ENCODE measurements at places on chromosomes 1 and 21.

DNA sequence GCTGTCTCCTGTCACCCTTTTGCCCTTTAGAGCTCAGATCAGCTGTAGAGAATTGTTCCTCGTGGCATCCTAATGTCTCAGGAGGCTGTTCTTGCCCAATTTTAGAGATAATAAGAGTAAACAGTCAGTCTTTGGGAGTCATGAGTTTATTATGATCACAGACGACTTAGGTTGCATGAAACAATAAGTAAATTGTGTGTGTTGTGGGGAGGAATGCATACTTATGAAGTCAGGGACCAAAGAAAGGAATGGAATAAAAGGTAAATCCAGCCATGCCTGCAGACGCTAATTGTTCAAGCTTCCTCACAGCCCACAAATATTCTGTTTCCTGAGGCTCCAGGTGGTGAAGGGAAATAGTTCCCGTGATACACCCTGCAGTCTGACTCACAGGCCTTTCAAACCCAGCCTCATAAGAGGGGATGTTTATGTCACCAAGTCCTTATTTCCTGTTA lies 897 bp downstream of the EPHX4 start:
- DNase-seq, result peak; percentile 18

GRCh38 chr21:27126140-27126539 lies 159.3 kb upstream of the ADAMTS5 start:
- no peak for DNase-seq

GRCh38 chr1:42037161-42037560 lies 116.0 kb upstream of the GUCA2B start:
- DNase-seq, result no peak

DNA sequence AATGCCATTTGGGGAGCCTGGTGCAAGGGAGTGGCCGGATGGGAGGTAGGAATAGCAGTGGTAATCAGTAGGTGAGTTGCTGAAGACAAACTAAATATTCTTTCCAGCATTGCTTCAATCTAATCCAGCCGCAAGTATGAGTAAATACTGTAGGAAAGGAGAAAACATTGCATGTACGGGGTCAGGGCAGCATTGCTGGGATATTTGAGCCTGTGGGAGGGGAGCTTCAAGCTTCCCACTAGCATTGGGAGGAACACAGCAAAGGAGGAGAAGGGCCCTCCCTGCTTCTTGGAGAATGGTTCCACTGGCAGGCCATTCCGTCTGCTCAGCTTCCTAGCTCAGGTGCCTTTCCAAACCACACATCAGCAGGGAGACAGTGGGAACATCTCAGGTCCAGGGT lies 15.2 kb downstream of the CAPN2 start:
- no peak for DNase-seq

GRCh38 chr1:215963040-215963439 lies 395.9 kb downstream of the KCTD3 start:
- DNase-seq, result no peak

GRCh38 chr1:155942578-155943141 lies 1.2 kb downstream of the RXFP4 start:
- no peak for DNase-seq

DNA sequence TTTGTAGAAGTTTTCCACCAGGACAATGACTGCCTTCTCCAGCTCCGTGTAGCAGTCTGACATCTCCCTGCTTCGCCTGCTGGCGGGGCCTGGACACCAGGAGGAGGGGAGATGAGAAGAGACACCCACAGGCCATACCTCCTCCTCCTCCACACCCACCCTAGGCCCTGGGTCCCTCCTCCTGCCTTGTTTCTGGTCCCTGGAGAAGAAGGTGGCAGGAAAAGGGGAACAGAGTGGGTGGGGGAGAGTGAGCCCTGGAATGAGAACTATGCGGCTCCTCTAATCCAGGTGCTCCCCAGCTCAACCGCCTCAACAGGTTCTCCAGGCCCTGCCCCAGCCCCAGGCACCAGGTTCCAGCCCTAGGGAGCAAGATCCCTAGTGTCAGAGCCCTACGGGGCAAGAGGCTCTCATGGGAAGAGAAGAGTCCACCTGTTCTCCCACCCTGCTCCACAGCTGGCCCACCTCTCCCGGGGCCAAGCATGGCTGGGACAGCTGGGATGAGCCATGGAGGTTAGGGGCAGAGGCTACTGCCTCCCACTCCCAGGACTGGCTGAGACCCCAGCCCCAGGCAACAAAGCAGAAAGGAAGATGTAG lies 4.8 kb downstream of the S100A16 start:
- DNase-seq, result no peak

DNA sequence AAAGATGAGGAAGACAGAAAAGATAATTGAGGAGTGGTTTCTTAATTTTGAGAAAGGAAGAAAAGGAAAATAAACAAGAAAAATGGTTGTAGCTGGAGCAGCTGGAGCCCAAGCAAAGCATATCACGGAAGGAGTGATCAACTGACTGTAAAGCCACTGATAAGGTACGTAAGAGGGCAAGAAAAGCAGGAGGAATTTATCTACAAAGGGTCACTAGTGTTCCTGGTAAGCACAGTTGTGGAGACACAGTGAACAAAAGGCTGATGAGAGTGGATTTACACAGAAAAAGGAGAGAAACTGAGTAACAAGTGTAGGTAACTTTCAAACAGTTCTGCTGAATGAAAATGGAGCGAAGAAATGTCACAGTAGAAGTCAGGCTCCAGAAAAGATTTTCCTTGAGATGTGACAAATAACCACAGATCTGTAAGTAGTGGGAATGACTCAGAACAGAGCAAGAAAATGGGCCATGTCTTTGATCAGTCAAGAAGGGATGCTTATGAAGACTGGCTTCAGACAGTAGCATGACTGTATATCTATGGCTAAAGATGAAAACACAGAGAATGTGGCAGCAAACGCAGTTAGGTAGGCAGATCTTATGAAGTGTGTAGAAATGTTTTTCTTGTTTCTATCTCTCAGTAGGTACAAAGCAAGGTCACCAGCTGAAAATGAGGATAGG lies 45.6 kb upstream of the RBM34 start:
- peak; percentile 20 for DNase-seq

- DNase-seq, result no peak
Observed at GRCh38 chr1:203282720-203283542, 22.4 kb upstream of the BTG2 start.

DNA sequence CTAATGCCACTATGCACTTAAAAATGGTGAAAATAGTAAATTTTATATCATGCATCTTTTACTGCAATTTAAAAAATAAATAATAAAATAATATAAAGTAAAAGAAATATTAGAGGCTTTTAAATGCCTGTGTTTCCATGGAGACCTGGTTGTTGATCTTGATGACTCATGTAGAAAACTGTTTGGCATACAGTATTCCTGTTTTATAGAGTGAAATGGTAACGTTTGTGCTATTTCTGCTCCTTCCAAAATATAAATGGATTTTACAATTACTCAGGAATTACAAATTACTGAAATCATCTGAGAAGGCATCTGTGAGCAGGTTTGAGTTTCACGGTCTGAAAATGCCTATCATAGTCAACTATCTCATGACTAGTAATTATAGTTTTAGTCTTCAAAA lies 98.4 kb upstream of the USP25 start:
- no peak for DNase-seq

GRCh38 chr1:185479796-185480195 lies 162.8 kb upstream of the IVNS1ABP start:
- no peak for DNase-seq

GRCh38 chr1:60894130-60894529 lies 188.2 kb upstream of the NFIA start:
- no peak for DNase-seq

- no peak for DNase-seq
Observed at GRCh38 chr1:51689075-51689440, 72.2 kb downstream of the OSBPL9 start.

DNA sequence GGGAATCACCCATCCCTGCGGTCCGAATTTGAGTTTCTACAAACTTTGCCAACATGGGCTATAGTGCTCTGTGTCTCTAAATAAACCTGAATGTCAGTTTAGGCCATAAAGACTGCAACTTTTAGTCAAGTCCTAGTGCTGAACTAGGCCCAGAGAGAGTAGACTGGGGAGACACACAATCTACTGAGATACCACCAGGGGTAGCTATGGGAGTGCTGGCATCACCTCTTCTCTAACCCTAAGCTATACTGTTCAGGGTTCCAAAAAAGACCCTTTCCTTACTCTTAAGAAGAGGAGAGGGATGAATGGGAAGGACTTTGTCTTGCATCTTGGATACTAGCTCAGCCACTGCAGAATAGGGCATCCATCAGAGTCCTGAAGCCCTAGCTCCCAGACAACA lies 866.7 kb upstream of the PRMT6 start:
- no peak for DNase-seq

- no peak for DNase-seq
Observed at GRCh38 chr21:40136571-40136970, 269.3 kb downstream of the PCP4 start.

GRCh38 chr1:20361401-20361800 lies 70.7 kb downstream of the VWA5B1 start:
- DNase-seq, result no peak

GRCh38 chr1:212971312-212971711 lies 21.0 kb downstream of the VASH2 start:
- DNase-seq, result no peak

DNA sequence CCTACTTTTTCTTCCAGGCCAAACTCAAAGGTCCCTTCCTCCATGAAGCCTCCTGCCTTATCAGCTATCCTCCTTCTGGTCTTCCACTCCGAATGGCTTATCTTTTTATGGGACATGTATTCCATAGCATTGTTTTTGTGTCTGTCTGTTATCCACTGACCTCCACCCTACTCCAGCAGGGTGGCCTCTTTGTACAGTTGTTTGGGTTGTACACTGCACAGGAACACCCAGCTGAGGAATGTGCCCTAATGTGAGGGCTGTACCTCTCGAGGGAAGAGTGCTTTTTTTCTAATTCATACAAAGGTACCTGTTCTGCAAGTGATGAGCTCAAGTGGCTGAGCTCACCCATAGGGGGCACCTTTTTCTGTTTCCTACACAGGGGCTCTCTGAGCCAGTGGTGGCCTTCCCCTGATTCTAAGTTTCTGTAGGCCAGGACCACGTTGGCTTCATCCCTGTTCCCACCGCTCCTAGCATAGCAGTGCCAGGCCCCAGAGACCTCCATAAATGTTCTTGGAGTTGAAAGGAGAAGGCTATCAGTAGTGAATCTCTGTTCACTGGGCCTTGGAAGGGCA lies 108.2 kb downstream of the FOXD2 start:
- DNase-seq, result no peak

- DNase-seq, result no peak
Observed at GRCh38 chr1:27435566-27436203, 43.3 kb downstream of the GPR3 start.

DNA sequence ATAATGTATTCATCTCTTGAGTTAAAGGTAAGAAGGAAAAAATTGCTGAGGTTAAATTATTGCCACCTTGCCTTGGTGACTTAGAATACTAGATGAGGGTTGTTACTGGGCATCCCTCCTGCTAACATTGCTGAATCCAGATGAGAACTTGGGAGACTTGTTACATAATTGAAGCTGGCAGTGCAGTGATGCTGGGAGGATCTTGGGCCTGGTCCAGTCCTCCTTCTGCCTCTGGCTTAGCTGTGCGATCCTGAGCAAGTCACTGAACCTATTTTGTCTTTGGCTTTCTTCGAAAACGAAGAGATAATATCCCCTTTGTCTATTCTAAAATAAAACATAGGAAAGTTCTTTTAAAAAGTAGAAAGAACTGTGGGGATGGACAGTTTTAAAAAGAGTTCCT lies 244.9 kb upstream of the NRIP1 start:
- DNase-seq, result no peak

GRCh38 chr1:28896609-28896986 lies 17.8 kb upstream of the EPB41 start:
- DNase-seq, result no peak

DNA sequence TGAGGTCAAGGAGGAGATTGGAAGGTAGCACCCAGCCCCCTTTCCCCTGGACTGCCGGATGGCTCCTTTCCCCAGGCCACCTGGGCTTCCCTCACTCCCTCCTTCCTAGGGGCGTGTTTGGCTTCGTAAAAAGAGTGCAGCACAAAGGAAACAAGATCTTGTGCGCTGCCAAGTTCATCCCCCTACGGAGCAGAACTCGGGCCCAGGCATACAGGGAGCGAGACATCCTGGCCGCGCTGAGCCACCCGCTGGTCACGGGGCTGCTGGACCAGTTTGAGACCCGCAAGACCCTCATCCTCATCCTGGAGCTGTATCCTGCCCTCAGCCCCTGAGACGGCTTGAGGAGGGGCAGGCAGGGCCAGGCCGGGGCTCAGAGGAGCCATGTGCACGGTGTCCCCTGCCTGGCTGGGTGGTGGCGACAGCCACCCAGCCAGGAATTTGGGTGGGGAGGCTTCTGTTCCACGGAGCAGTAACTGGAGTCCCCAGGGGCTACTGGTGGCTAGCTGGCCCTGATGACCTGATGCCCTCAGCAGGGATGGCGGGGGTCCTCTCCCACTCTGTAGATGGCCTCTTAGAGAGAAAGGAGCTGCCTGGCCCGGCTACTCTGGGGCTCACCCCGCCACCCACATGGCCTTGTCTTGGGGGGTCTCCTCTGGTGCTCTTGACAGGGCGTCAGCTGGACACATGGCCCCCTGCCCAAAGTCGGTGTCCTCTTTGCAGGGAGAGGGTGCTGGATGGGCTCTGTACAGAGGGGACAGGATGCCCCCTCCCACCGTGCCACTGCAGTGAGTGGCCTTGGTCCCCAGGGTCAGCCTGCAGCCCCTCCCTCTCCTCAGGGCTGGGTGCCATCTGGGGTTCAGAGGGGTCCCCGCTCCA lies 39.5 kb downstream of the TRIM11 start:
- DNase-seq, result no peak

DNA sequence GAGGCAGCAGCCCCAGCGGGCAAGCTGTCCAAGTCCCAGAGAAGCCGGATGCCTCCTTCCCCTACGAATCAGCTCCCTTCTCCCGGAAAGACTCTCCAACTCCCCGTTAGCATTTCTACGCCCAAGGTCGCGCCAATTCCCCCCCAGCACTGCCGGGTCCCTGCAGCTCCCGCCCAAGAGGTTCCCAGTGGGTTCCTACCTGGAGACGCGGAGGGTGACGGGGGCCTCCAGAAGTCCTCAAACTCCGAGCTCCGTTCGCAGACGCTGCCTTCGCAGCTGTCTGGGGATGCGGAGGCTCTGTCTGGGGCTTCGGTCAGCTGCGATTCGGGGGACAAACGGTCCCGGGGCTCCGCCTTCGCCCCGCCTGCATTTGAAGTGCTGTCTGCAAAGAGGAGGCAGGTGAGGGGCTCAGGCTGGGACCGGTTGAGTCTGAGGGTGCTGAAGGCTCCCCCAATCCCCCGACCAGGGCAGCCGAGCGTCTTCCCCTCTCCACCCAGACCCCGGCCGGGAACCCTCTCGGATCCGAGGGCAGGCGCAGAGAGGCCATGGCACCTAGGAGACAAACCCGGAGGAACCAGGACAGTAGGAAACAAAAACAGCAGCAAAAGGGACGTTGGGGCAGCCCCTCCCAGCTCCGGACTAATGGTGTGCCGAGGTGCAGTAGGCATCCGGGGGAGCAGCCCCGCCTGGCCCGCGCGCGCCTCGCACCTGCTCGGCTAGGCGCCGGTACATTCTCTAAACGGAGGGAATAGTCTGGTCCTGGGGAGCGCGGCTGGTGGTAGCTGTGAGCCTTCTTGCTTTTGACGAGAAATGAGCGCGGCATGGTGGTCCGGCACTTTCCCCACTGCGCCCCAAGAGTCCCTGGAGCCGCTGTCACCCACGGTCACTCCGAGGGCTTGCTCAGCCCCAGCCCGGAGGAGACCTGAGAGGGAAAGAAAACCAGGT lies 3.8 kb downstream of the GFI1 start:
- DNase-seq, result peak; percentile 46
